CD4-positive, alpha-beta T cell treated with Interferon gamma for 1 hour (primary cell): ENCODE measurements at places on chromosomes 11 and 22.

DNA sequence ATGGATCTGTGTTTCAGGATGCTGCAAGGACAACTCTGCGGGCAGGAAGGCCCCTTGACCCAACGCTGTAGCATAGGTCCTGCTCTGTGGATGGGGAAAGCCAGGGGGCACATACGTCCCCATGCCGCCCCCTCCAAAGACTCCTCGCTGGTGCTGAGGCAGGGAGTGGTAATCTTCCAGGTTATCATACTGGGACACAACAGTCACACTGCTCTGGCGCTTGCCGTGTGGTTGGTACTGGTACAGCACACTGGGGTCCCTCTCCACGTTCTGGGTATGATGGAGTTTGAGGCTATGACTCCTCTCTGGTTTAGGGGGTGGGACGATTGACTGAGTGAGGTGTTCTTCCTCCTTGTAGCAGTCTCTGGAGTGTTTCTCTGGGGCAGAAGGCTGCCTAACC, 26.2 kb upstream of the TP53AIP1 start:
- no peak for DNase-seq

DNA sequence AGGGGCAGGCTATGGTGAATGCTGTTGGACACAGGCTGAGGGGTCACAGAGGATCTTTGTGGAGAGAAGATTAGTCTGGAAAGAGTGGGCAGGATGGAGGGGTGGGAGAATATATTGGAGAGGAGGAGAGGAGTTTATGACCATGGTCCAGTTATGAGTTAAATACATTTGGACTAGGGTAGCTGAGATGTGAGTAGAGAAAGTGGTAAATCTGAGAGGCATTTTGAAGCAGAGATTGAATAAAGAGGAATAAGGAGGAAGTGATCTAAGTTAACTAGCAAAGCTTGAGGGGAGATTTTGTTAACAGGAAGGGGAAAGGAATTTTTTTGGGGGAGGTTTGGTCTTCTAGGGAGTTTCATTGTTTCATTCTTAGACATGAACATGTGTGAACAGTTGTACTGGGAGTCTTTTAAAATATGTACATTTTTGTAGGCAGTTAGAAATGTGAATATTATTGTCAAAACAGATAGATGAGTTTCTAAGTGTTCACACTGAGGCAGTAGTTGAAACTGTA, 43.1 kb upstream of the EED start:
- no peak for DNase-seq

DNA sequence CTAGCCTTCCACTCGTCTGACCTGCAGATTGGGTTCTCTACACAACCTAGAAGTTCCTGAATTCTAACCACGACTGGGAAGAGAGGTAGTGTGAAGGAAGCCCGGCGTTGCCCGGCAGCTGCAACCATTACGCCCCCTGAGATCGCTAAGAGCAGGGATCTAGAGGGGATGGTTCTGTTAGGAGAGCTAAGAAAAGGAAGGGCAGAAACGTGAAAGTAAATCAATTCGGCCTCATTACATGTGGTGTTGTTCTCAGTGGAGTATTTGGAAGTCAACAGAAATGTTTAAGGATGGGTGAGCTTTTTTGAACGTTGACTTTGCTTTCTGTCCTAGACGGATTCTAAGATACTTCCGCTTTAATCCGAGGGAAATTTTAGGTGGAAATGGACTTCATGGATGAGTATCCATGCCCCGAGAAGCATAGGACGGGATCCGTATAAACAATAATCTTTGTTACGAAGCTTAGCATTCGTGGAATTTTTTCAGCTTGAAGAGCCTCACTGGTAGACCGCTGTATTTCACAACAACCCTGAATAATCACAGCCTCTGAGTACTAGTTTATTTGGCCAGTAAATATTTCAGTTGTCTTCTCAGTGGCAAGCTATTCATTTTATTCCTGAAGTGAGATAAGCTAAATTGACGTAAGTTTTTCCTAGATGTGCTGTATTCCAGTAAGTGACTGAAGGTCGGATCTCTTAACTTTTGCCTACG, 629 bp downstream of the ATP5MG start:
- no peak for DNase-seq

- DNase-seq, result peak; percentile 79
Measured at GRCh38 chr22:46674367-46674781, 54.2 kb downstream of the GRAMD4 start.

GRCh38 chr11:84922212-84922805, 704.8 kb downstream of the DLG2 start:
- no peak for DNase-seq

DNA sequence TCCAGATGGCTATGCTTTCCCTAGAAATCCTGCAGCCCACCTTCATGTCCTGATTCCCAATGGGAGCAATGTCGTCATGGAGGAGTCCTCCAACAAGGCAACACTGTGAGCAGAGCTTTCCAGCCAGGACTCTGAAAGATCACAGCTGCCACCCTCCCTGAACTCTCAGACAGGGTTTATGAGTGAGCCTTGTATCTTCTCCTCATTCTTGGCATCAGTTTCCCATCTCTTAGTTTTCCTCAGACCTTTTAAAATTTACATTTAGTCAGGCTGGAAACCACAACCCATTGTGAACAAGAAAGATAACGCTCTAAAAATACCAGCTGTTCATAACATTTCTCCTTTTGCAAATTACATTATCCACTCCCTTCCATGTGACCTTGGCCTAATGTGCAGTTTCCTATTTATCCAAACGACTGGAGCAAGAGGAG, 15.6 kb upstream of the LYVE1 start:
- no peak for DNase-seq

GRCh38 chr11:1414650-1415049, 24.9 kb downstream of the BRSK2 start:
- no peak for DNase-seq

DNA sequence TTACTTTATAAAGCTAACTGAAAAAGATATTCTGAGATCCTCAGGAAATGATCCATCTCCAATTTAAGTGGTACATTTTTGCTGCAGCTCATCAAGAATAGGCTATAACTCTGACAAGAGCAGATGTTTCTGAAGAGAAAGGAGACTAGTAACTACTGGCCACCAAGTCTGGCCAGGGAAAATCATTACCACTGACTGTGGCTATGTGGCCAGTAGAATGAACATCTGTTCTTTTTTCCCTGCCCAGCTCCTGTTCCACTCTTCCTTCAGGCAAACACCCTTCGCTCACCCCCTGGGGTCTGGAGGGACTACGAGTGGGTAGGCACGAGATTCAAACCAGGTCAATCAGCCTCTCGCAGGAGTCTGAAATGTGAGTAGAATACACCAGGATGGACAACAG, 23.9 kb downstream of the TMEM123 start:
- DNase-seq, result no peak

DNA sequence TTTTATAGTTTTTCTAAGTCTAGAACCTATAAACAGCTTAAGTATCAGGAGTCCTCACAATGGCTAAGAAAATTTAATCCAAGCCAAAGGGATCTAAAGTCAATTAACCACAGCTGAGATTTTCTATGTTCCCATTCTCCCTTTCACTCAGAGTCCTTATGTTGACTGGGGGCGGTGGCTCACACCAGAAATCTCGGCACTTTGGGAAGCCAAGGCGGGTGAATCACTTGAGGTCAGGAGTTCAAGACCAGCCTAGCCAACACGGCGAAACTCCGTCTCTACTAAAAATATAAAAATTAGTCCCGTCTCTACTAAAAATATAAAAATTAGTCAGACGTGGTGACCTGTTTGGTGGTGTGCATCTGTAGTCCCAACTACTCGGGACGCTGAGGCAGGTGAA, 6.9 kb downstream of the RDX start:
- DNase-seq, result no peak

- DNase-seq, result peak; percentile 7
Measured at GRCh38 chr11:57249384-57250319, 12.6 kb upstream of the APLNR start.

GRCh38 chr11:58980159-58980843, 41.0 kb downstream of the GLYATL1 start:
- DNase-seq, result no peak

- DNase-seq, result no peak
Measured at GRCh38 chr22:38652859-38653258, 3.3 kb downstream of the FAM227A start.

DNA sequence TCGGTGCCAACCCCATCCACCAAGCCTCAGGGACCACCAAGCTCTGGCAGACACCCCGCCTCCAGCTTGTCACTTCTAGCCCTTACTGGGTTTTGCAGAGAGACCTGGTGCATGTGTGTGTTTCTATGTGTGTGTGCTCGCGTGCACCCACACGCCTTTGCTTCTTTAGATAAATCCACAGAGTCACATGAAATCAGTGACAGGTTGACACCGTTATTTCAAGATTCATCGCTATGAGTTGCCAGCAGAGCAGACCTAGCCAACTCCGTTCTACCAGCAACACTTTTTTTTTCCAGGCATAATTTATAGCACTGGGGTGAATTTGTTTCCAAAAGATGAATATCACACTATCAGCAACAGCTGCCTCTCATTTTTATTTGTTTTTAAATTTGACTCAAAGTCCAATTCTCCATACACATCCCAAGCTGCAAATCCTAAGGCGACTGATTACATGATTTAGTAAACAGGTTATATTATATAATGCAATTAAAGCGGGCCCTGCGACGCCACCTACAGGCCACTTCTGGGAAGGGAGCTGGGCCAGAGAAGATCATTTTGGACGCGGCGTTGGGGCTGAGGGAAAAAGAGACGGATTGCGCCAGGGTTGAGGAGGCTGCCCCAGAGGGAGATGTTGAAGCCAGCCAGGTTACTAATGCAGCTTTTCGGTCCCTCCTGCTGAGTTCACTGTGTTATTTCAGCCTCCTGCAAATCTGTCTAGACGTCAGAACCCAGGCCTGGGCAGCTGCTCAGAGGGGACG, 150.5 kb downstream of the FEZ1 start:
- no peak for DNase-seq

- DNase-seq, result no peak
Measured at GRCh38 chr22:26615830-26616435, 1.9 kb downstream of the CRYBB1 start.

DNA sequence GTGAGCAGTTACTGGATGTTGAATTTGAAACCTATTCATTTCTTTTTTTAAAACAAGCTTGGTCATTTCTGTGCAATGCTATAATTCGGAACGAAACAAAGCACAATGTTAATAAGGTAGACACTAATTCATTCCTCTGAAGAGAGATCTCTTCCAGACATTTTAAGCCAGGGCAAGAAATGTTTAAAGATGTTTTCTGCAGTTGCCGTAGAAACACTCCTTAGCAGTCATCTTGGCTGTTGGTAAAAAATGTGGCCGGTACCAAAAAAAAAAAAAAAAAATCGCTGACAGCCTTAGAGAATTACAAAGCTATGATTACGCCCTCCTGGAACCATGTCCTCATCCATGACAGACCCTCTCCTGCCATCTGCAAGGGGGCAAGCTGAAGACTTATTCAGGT, 66.4 kb upstream of the TTC12 start:
- no peak for DNase-seq

DNA sequence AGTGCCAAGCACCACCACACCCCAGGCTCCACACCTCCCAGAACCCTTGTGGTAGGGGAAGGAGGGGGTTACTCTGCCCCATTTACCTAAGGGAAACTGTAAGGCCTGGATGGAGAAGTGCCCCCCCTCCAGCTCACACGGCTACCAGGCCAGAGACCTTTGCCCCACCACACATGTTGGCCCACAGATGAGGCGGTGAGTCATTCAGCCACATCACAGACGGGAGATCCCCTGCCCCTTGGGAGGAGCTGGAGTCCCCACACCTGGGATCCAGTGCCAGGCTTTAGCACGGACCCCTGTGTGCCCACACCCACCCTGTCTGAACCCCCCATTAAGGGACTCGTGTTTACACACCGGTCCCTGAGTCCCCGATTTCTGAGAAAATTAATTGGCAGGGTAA, 24.9 kb downstream of the CDKN1C start:
- peak; percentile 23 for DNase-seq

- no peak for DNase-seq
Measured at GRCh38 chr11:134250675-134251074, 2.5 kb downstream of the THYN1 start.

GRCh38 chr11:36493332-36493731, 16.7 kb downstream of the TRAF6 start:
- DNase-seq, result no peak

- DNase-seq, result no peak
Measured at GRCh38 chr11:132862137-132862536, 670.2 kb downstream of the OPCML start.

- DNase-seq, result no peak
Measured at GRCh38 chr22:42364604-42365110, 67.5 kb downstream of the NFAM1 start.

DNA sequence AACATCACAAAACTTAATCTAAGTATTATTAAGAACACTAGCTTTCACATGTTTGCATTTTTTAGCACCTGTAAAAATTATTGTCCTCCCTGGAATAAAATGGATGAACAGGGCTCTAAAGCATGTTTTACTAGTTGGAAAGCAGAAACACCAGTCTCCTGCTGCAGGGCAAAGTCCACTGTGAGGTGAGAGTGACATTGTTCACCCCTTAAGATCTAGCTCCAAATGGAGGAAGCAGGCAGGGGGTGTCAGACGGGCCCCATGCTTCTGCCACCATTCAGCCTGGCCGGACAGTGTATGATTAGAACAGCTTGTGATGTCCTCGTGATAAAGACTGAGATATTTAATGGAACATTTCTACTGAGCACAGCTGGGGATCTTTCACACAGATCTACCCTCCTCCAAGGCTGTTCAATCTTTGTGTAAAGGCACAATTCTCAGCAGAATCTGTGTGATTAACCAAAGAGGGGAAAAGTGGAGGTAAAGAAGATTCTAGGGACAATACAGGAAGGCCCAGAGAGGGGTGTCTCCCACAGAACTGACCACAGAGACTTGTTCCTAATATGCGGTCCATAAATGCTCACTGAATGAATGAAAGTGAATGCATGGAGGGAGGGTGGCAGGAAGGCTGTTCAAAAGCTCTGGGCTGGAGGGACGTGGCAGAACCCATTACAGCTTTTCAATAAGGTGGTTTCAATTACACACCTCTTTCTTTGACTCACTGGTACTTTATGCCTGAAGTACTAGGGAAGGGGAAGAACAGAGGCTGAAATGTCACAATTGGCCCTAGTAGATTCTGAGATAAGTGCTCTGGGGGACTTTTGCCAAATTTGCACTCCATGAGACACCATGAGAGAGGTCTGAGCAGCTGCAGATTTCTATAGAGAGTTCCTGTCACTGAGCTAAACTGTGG, 239.1 kb upstream of the ARHGAP20 start:
- DNase-seq, result no peak

GRCh38 chr11:36030731-36031281, 86.9 kb downstream of the LDLRAD3 start:
- DNase-seq, result no peak

GRCh38 chr11:117649296-117650055, 147.5 kb downstream of the DSCAML1 start:
- no peak for DNase-seq

GRCh38 chr11:57568330-57568766, 876 bp upstream of the UBE2L6 start:
- DNase-seq, result no peak

- DNase-seq, result no peak
Measured at GRCh38 chr11:37849706-37850105, 1251.7 kb upstream of the RAG2 start.

GRCh38 chr22:39800790-39801520, 92.6 kb downstream of the ENTHD1 start:
- DNase-seq, result no peak

- peak; percentile 86 for DNase-seq
Measured at GRCh38 chr11:76629116-76629852, 41.3 kb downstream of the LRRC32 start.

GRCh38 chr11:115627666-115628460, 123.6 kb upstream of the CADM1 start:
- no peak for DNase-seq
